ENCODE measurements at places on chromosomes 1 and 21. TPM values are rescaled to one million over a fixed set of nuclear protein-coding genes. Genes with fewer than 3 reads are reported as not detected.

GRCh38 chr1:91798740-91799139 lies 87.2 kb downstream of the TGFBR3 start:
- no peak for DNase-seq

DNA sequence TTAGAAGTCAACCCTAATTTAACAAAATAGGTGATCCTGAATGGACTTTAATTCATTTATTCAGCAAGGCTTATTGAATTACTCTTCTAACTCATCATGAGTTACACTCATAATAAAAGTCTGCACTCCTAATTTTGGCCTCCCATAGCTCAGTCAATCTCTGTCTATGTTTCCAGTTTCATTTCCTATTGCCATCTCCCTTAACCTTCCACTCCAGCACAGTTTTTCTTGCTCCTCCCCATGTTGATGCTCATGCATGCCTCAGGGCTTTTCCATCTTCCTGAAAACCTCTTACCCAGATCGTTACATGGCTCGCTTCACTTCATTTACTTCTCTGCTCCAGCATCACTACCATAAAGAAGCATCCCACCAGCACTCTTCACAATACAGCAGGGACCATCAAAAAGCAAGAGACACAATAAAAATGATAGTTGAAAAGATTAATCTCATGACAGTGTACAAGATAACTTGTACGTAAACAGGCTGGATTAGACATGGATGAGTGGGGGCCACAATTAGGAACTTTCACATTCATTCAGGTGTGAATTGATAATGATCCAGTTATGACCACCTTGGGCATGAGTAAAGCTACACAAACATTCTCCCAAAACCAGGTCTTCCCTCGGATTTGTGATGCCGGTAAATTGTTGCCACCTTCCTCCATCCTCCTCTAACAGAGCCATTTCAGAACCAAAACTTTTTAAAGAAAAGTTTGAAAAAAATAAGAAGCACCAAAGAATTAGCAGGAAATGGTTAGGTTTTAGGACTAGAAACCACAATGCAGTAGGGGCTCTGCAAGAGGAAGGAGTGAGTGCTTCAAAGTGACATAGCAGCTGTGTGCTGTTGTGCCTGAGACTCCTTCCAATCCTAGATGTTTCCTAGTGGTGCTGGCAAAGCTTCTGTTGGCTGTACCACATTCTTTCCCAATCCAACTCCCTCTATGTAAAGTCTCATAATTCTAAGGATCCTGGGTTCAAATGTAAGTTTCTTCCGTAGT lies 89.8 kb downstream of the OLFML2B start:
- no peak for DNase-seq

The AMY1B gene
- not detected for total RNA-seq

DNA sequence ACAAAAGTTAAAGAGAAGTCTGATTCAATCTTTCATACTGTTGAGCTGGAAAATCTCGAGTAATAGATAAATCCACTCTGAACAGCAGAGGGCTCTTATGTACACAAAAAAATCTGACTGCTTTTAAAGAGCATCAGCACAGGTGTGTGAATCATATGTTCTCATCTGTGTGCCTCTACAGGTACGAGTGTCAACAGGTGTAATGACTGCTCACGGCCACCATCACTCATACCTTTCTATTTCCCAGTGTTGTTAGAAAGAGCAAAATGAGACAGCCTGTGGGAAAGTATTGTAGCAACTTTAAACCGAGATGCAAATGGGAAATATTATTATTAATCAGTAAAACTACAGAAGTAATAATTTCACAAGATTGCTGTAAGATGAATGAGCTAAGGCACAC lies 49.0 kb upstream of the SCAF4 start:
- no peak for DNase-seq

The AGT gene
- total RNA-seq, result not detected

GRCh38 chr1:61182049-61182448 lies 99.7 kb downstream of the NFIA start:
- no peak for DNase-seq

The AIRE gene
- total RNA-seq, result not detected

DNA sequence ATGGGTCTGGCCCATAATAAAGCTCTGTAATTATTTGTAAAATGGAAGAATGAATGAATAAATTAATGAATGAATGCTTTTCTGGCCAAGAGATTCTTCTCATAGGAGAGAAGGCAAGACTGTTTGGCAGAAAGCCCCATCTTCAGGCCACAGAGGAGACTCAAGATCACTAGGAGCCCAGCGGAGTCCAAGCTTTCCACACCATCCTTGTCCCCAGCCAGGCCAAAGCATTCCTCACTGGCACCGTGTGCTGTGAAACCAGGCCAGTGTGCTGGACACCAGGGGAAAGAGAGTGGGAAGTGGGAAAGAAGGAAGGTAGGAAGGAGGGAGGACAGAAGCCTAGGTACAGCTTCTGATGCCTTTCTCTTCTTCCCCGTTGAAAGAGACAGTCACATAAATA lies 86.4 kb downstream of the PLXNA2 start:
- DNase-seq, result no peak

DNA sequence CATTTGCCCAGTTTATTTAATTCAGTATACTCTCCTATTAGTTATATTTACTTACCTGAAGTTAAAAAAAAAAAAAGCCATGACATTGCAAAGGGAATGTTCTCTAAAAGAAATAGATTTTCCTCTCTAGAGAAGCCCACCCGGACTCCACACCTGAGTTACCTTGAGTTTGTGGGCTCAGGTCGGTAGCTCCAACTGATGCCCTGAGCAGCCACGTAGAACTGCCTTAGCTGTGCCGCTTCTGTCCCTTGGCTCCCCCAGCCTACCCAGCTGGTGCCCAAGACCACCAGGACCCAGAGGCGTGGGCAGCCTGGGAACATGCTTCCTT lies 250 bp downstream of the F5 start:
- DNase-seq, result no peak

DNA sequence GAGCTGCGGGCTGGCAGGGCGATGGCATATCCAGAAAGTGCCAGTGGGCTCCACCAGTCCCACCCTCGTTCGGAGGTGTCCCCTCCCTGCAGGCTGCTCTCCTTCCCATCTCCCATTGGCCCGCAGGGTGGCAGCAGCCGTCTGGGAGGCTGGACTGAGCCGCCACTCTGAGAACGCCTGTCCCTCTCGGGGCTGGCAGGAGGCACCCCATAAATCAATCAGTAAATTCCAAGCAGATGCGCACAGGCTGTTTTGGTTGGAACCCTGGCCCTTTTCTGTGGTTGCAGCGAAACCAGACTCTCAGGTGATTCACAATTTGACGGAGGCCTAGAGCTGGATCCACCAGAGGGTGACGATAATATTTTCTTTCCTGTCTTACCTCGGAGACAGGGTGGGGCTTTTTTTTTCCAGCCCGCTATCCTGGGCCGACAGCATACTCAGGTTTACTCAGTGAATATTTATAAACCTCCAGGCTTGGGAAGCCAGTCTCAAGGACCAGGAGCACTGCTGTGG lies 99.7 kb downstream of the GLIS1 start:
- DNase-seq, result no peak
